Mesothelial cell of epicardium (in vitro differentiated cells): ENCODE measurements at places on chromosomes 12 and 14.

GRCh38 chr14:64417055-64417770, 29.1 kb downstream of the MTHFD1 start:
- no peak for DNase-seq

DNA sequence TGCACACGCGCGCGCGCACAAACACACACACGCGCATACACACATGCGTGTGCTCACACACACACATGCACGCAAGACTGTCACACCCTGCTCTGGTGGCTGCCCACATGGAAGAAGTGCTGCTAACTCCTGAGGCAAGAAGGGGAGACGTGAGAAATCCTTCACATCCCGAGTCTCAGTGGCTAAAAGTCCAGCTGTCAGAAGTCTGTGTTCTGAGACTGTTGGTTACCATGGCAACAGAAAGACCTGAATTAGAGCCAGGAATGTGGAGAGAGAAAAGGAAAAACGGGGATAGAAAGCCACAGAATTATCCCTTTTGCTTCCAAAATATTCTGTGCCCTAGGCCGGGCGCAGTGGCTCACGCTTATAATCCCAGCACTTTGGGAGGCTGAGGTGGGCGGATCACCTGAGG, 71.2 kb downstream of the PPFIBP1 start:
- DNase-seq: no peak

DNA sequence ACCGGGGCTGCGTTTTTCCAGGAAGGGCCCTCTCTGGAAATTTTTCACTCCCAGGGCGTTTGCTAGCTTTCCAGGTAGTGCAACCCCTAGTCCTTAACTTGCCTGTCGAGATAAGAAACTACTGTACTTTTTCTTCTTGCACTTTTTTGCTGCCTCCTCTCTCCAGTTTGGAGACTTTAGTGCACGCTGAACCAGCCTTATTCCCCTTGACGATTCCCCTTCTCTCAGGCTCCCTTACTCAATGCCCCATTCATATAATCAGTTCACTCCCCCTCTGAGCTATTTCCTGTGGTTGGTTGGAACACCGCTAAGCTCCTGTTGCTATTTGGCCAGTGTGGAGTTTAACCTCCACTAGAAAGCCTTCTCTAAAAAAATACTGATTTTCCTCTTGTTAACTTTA, 682 bp downstream of the CREBL2 start:
- no peak for DNase-seq

DNA sequence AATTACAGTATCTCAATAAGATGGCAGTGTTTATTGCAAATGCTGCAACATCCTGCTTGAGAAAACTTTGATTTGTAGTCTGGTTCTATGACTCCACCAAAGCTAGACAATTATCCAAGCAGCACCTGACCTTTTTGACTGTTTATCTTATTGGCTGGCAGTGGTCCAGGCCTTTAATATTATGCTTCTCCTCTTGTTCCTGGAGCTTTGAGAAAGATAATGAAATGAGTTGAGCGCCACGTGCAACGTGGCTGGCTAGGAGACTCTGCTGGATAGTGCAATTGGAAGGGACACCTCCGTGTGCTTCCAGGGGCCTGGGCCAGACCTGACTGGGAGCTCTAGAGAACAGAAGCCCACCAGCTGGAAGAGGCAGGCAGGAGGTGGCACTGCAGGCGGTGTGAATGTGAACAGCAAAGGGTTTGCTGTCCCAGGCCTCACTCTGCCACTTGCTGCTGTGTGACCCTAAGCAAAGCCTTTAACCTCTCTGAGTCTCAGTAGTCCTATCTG, 349.3 kb downstream of the CACNA1C start:
- no peak for DNase-seq

GRCh38 chr12:1799051-1799881, 21.1 kb upstream of the LRTM2 start:
- DNase-seq: no peak

DNA sequence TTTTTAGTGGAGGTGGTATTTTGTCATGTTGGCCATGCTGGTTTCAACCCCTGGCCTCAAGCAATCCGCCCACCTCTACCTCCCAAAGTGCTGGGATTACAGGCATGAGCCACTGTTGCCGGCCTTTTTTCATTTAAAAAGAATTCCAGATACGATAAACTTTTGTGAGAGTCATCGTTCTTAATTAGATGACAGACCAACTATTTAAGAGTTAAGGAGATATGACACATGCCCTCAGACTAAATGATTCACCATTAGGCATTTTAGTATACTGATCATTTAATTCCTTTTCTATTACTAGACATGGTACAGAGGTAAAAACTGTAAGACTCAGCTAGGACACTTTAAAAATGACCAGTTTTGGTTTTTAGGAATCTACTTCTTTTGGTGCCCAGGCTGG, 2.4 kb downstream of the ANKRD13A start:
- no peak for DNase-seq

- DNase-seq: no peak
These were observed 91.5 kb downstream of the ARF6 start for GRCh38 chr14:49984424-49984823.

DNA sequence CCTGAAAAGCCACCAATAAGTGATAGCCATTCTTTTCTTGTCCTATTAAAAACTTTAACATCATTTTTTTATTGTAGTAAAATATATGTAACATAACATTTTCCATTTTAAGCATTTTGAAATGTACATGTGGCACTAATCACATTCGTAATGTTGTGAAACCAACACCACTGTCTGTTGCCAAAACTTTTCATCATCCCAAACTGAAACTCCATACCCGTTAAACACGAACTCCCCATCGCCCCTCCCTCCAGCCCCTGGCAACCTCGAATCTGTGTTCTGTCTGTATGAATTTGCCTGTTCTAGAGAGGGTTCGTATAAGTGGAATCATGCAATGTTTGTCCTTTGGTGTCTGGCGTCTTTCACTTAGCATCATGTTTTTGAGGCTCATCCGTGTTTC, 75.9 kb downstream of the CCDC92 start:
- DNase-seq: no peak

- DNase-seq: no peak
These were observed 49.7 kb downstream of the TNFAIP2 start for GRCh38 chr14:103172921-103173320.

DNA sequence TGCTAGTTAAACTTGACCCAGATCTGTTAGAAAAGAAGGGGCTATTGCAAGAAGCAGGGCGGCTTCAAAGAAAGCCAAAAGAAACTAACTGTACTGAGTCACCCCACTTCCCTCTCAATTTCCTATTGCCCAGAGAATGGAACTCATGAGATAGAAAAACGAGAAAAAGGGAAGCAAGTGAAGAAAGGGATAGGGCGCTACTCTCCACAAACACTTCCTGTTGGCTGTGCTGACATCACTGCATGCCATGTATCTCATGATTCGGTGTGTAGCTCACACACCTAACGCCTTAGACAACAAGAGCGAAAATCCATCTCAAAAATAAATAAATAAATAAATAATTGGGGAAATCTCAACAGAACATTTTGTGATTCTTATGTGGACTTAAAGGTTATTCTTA, 13.0 kb upstream of the P2RX4 start:
- DNase-seq: no peak
